ENCODE measurements at places on chromosomes 4 and X.
A peak's percentile ranks its signal among the peaks of the same experiment; 100 is the strongest.

DNA sequence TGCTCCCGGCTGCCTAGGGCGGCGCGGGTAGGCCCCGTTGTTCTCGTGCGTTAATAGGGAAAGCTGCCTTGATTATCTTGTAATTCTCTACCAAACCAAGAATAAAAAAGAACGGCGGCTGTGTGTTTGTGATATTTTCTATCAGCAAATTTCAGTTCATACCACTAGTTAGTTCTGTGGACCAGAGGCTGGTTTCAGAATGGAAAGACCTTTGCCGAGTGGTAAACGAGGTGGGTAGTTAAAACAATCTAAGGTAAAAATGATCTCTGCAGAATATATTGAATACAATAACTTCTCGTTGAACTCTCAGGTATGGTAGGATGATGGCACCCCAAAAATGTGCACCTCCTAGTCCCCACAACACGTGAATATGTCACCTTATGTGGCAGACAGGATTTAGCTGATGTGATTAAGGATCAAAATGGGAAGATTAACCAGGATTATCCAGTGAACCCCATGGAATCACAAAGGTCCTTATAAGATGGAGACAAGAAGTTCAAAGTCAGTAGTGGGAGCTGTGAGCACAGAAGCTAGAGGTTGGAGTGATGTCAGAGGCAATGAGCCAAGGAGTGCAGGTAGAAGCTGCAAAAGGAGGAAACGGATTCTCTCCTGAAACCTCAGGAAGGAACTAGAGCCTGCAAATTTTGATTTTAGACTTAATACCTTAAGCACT is 574 bp upstream of the CFAP97 start:
- no peak for DNase-seq

DNA sequence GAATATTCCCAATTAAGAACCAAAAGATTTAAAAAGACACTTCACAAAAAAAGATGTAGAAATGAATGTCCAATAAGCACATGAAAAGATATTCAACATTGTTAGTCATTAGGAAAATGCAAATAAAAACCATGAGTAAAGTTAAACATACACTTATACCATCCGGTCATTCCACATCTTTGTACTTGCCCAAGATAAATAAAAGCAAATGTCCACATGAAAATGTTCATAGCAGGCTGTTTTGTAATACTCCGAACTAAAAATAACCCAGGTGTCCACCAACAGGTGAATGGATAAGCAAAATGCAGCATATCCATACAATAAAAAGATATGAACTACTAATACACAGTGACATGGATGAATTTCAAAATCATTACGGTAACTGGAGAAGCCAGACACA is 28.6 kb upstream of the ZCCHC4 start:
- DNase-seq, result no peak

GRCh38 chr4:173490256-173490655 is 39.8 kb downstream of the HAND2 start:
- no peak for DNase-seq

DNA sequence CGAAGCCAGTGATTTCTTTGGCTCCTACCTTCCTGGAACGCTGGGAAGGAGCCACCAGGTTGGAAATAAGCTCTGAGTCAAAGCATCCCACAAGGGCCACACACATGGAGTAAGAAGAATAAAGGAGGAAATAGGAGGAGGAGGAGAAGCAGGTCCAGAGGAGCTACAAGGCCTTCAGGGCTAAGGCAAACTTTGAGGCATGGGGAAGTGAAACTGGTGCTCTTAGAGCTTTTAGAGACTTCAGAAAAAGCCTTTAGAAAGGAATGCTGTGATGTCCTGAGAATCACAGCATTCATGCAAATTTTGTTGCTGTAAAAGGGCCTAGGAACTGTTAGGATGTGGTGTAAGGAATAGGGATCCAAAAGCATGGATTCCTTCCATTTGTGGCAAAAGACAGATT is 135.9 kb upstream of the ARHGEF9 start:
- DNase-seq, result no peak

- no peak for DNase-seq
These were observed 89.9 kb downstream of the SLC10A6 start for GRCh38 chr4:86759298-86759697.

GRCh38 chr4:137333031-137333430 is 199.3 kb downstream of the PCDH18 start:
- DNase-seq, result no peak

DNA sequence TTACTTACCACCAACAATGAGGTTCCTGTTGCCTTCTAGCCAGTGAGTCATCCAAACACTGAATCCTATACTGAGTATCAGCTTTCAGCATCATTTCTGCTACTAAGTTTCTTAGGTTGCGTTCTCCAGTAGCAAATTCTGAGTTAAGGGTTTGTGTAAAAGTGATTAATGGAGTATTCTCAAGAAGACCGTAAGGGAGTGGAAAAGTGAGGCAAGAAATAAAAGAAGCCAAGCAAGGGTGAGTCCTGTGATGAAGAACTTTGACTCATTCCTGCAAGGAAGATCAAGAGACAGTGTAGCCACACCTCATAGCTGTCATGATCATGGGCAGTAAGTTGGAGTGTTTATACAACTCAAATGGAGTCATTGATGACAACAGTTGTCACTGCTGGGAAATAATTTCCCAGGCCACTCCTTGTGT is 446.2 kb downstream of the RAPGEF2 start:
- no peak for DNase-seq

- DNase-seq, result no peak
These were observed 13.0 kb downstream of the RGS12 start for GRCh38 chr4:3305610-3306371.

GRCh38 chr4:133394971-133395627 is 246.0 kb downstream of the PCDH10 start:
- no peak for DNase-seq

DNA sequence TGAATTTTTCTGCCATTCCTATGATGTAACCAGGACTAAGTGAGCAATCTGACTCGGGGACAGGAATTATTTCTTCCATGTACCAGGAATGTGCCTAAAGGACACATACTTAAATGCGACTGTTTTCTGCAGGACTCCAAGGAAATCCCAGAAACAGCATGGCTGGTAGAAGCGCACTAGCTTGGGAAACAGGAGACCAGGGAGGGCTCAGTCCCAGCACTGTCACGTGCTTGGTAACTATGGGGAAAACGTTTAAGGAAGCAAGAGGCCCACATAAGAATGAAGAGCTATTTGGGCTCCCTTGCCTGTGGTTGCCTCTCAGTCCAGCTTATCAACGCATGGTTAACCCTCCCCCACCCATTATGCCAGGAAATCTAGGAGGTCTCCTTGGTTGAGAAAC is 19.6 kb downstream of the MPP1 start:
- DNase-seq, result no peak

- DNase-seq, result no peak
These were observed 28.9 kb upstream of the ACSL1 start for GRCh38 chr4:184854673-184855072.

DNA sequence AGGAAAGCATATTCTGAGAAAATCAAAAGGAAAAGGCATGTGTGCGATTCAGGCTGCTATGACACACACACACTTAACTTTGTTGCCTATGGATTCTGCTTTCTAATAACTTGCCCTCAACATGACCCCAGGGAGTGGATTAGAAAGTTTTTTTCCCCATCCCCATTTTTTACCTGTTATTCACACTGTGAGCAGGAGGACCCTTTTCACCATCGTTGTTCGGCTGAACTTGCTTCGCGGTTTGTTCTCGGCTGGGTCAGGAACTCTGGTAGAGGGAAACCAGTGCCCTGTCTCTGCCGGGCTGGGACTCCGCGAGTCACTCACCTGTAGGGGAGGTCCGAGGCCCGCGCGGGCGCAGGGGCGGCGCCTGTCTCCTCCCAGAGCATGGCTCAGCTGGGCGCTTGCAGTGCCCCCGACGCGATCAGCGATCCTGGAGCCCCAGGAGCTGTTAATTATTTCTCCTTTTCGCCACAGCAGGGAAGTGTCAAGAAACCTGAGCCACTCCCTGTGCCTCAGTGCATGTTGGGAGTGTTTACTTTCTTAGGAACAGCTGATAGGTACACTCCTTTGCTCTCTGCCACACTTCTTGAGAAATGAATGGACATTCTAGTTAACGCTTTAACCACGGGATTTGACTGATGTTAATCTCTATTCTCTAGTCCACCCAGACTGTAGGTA is at the start of gene RASSF6:
Gene RASSF6, minus strand, starts transcription at position 322 of the 678 bp plus-strand sequence. CDS start 8,641 bp downstream, outside the sequence.
- no peak for DNase-seq

GRCh38 chrX:74293343-74293946 is 10.5 kb upstream of the ZCCHC13 start:
- peak; percentile 20 for DNase-seq

- no peak for DNase-seq
These were observed 31.4 kb upstream of the JAKMIP1 start for GRCh38 chr4:6231663-6232165.

- DNase-seq, result no peak
These were observed 148.4 kb downstream of the STPG2 start for GRCh38 chr4:97994765-97995465.

DNA sequence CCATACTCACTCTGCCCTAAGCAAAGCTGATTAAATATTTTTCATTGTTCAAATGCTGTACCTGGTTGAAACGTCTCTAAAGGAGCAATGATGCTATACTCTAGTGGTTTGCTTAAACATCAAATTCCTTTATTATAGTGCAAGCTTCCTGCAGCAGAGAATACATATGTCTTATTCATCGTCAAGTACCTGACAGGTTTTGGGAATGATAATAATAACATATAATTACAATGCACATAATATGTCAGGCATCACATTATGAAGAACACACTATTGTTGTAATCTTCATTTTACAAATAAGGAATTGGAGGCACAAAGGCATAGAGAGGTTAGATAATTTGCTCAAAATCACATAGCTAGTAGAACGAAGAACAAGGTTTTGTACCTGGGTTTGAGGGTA is 151.6 kb downstream of the GRIA2 start:
- DNase-seq, result no peak

GRCh38 chr4:81355136-81355535 is 116.6 kb downstream of the RASGEF1B start:
- DNase-seq, result no peak

- no peak for DNase-seq
These were observed at the start of gene NBDY for GRCh38 chrX:56729152-56729850. Gene NBDY, plus strand, starts transcription at chrX:56729243. Its CDS starts 111 bp downstream, at chrX:56729354.

- DNase-seq, result no peak
These were observed 3.1 kb downstream of the POU3F4 start for GRCh38 chrX:83511208-83511607.

DNA sequence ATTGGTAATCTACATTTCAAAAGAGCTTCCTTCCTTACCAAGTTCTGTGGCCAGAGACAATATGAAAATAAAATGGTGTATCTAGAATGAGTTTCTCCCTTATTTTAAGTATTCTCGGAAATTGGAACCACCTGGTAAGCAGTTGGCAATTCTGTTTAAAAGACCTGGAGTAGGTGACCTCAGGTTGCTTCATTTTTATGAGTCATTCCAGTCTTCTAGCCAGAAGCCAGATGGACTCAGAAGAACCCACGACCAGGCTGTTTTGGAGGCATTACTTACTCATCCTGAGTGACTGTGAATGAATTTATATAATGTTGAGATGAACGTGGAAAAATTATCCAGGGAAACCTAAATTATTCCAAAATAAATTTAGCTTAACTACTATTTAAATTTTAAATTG is 9.1 kb downstream of the BMPR1B start:
- DNase-seq, result no peak

GRCh38 chrX:139086246-139086645 is 374.7 kb upstream of the FGF13 start:
- no peak for DNase-seq

GRCh38 chrX:18873189-18873791 is 110.6 kb downstream of the PHKA2 start:
- peak; percentile 31 for DNase-seq

DNA sequence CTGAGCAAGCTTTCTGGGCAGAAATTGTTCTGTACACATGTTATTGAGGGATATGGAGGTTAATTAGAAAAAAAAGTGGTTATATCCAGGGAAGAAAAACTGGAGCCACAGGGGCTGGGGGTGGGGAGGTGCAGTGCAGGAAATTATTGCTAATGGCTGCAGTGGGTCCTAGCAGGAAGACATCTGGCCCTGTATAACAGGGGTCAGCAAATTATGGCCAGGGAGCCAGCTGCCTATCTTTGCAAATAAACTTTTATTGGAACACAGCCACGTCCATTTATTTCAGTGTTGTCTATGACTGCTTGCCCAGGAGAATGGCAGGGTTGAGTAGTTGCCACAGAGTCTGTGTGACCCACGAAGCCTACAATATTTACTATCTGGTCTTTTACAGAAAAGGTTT is 23.4 kb upstream of the PRPS2 start:
- DNase-seq, result no peak

GRCh38 chr4:153790962-153791551 is 2.2 kb upstream of the SFRP2 start:
- DNase-seq, result no peak

GRCh38 chr4:12172198-12172973 is 743.7 kb upstream of the HS3ST1 start:
- DNase-seq, result no peak

DNA sequence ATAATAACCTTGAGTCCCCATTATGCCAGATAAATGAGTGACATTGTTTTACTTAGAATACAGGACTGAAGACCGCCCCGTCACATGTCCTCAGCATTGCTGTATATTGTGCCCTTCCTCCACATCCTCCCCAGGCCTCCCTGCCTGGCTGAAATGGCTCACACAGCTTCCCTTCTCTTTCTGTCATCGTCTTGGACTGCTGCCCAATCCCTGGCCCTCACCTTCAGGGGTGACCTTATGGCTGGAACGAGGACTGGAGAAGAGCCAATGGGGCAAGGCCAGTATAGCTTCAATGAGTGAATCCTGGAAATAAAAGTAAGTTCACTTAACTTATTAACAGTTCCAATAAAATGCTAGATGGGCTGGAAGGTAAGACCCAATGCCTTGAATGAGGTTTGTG is 2.7 kb downstream of the KCNE5 start:
- no peak for DNase-seq

DNA sequence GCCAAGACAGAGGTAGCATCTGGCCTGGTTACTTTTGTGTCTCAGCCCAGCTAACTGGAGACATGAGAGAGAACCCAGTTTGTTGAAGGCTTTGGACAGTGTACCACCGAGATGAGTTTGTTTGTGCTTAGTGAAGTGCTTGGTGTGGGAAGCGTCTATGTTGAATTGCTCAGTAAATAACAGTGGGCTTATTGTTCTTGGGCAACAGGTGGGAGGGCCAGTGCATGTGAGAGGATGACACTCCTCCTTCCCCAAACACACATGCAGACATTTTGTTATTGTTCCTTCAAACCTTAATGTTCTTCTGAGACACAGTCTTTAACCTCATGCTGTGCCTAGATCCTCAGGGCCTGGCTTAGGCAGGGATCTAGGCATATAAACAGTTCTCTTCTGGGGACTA is 39.7 kb downstream of the MSN start:
- no peak for DNase-seq

Measured in GM04503 (cell line).